Epithelial cell of prostate (primary cell): ENCODE measurements at places on chromosomes 12 and 14.
A peak's percentile ranks its signal among the peaks of the same experiment; 100 is the strongest.

- DNase-seq: peak; percentile 14
Measured at GRCh38 chr14:75150150-75150549, 23.3 kb upstream of the NEK9 start.

GRCh38 chr12:18242380-18243089, 18.8 kb upstream of the PIK3C2G start:
- no peak for DNase-seq

GRCh38 chr12:93113317-93114006, 184.4 kb upstream of the EEA1 start:
- DNase-seq: no peak

GRCh38 chr12:30753233-30753632, 1.5 kb downstream of the CAPRIN2 start:
- DNase-seq: no peak

- no peak for DNase-seq
Measured at GRCh38 chr14:71398450-71398849, 491.2 kb downstream of the PCNX1 start.

GRCh38 chr12:93654421-93654820, 22.8 kb upstream of the CRADD start:
- no peak for DNase-seq

DNA sequence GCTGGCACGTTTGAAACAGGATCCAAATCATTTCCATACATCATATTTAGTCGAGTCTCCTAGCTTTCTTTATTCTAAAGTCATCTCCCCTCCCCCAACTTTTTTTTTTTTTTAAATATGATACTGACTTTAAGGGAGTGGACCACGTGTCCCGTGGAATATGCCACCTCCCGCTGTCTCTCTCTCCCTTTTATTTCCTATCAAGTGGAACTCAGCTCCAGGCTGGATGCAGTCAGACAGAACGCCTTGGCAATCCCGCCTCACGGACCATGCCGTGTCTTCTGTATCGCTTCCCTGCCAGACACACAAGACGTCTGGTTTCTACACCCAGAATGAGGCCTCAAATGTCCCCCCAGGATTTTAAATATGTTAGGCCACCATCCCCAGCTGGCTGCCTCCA, 21.2 kb downstream of the BCL7A start:
- DNase-seq: no peak

DNA sequence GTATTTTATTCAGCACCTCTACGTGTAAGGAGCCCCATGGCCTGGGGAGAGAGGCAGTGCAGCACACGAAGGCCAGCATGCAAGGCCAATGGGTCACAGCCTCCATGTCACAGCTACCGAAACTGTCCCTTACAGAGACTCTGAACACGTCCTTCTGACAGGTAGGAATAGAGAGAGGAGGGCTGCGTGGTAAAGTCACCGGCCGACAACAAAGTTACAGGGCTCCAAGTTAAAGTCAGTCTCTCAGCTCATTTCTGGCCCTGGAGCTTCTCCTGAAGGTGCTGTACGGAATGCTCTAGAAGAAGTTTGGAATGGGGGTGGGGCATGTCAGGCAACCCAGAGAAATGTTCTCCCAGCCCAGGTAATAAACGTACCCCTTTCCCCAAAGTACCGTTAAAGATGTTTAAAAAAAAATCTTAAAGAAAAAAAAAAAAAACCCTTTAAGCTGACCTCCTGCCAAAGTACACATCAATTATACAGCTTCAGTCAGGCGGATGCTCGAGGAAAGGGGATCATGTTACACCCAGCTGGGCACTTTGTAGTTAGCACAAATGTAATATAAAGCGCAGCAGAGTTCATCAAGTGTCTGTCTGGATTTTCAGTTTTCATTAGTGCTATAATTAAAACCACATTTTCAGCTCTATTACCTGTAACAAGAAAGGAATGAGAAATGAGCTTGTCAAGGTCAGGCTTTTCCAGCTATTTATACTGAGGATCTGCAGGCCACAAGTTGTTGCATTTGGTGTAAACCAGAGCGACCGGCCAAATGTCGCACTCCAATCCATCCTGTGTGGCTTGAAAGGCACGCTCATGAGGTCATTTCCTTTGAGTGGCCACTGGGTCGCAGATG, 53.3 kb upstream of the CDKN3 start:
- DNase-seq: no peak

DNA sequence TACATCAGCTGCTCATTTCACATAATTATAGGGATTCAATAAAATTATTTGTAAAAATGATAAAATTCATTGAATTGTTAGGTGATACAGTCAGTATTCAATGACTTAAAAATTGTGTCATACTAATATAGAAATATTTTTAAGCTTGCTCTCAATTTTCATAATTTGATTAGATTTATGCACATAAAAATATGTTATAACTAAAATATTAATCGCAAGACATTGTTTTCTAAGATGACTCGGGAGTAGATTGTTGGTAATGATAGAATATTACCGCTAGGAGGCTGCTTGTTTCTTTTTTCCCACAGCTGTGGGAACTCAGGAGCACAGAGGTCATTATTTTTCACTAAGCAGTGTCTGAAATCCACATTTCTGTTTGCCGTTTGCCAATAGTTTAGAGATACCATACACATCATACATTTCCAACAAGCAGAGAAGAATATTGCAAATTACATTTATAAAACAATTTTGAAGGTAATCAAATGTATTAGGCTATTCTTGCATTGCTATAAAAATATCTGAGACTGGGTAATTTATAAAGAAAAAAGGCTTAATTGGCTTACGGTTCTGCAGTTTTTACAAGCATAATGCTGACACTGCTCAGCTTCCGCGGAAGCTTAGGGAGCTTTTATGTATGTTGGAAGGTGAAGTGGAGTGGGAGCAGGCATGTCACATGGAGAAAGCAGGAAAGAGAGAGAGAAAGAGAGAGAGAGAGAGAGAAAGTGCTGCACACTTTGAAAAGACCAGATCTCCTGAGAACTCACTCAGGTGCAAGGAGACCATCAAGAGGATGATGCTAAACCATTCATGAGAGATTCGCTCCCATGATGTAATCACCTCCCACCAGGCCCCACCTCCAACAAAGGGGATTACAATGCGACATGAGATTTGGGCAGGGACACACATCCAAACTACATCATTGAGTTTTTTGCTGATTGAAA, 9.2 kb downstream of the CD69 start:
- DNase-seq: no peak

- DNase-seq: no peak
Measured at GRCh38 chr12:94240171-94240570, 91.8 kb downstream of the PLXNC1 start.

GRCh38 chr12:53344824-53345485, 8.8 kb upstream of the SP7 start:
- no peak for DNase-seq

- no peak for DNase-seq
Measured at GRCh38 chr14:77714926-77715325, 7.0 kb downstream of the SLIRP start.

GRCh38 chr14:21039585-21040369, 2.4 kb upstream of the RNASE7 start:
- no peak for DNase-seq

DNA sequence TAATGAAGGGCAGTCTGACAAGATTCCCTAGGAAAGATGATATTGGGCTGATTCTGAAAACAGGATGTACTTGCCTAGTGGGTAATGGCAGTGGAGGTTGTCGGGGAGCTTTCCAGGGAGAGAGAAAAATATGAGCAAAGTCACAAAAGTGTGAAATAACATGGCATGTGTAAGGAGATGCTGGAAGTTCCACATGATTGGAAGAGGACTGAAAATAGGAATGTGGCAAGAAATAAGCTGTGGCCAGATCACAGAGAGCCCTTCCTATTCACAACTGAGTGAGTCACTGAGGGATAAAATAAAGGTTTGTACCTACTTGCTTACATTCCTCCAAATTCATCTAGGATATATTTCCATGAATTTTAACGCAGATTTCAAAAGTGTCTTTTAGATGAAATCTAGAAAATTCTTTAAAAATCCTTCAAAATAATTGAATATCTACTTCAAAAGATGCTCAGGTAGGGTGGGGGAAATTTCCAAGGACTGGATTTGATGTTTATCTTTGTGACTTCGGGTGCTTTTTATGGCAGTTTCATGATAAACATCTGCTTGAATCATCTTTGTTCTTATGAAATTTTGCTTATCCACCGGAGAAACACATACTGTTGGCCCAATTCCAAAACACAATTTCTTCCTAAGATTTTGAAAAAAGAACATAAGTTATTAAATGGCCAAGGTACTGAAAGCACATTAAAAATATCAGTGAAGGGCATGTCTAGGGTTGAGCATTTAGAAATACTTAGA, 36.3 kb upstream of the SLC2A13 start:
- DNase-seq: no peak

- DNase-seq: no peak
Measured at GRCh38 chr14:35366521-35366976, 38.0 kb downstream of the NFKBIA start.

GRCh38 chr14:25848601-25849000, 749.2 kb downstream of the NOVA1 start:
- DNase-seq: peak; percentile 5

GRCh38 chr12:48441069-48441468, 31.3 kb upstream of the ANP32D start:
- no peak for DNase-seq

DNA sequence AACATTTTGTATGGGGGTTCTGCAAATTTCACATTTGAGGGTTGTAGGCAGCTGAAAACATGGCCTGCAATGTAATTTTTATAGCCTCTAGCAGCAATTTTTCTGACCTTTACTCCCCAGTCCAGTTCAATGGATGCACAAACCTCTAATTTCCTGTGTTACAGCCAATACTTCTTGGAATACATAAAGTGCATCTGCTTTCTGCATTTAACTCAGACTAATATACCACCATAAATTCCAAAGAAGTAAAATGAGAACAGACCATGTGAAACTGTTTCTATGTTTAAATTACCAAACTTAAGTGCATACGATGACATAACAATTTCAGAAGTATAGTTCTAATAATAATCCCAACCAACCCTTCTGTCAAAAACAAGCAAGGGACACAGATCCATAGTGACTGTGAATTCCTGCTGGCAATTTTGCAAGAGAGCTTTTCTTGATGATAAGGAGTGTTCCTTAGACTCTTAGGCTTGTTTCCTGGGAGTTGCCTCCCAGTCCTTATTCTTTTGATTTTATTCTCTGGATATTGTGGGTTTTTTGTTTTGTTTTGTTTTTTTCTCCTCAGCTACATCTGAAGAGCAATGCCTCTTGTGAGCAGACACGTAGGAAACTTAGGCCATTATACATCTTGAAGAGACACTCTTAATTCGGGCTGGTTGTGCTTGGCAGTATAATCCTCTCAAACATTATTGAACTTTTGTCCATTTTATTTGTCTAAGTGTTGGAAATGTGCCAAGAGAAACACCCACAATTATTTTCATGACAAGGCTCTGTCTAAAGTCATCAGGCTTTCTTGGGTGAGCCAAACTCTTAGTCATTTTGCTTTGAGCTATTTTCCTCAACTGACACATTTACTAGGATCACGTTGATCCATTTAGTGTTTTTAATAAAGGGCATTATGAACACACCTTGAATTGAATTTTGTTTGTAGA, 51.3 kb upstream of the RERGL start:
- DNase-seq: peak; percentile 73

DNA sequence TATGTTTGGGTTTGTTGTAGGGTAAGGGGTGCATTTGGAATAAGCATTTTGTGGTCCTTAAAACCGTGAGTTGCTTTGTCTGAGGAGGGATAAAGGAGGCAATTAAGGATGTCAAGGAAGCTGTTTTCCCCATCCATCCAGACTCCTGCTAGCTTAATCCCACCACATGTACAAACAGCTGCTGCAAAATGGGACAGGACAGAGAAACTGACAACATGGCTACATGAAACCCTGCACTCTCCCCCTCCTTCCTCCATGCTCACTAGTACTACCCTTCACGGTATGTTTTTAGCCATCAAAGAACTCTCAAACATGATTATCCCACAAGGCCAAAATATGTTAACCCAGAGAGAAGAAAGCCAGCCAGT, 20.6 kb downstream of the ST8SIA1 start:
- DNase-seq: no peak

DNA sequence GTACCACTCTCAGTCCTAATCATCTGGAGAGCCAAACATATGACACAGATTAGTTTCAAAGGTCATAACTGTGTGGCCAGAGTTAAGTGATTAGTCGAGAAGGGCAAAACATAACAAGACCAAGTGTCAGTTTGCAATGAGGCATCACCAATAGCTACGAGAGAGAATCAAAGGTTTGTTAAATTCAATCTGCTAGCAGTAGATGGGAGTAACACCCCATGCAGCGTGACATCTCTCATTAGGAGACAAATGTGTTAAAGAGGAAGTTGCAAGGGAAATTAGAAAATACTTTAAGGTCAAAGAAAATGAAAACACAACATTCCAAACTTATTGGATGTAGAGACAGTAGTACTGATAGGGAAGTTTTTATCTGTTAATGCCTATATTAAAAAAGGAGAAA, 135.7 kb upstream of the SYT10 start:
- DNase-seq: no peak

- DNase-seq: no peak
Measured at GRCh38 chr12:113048716-113049127, 7.8 kb upstream of the DTX1 start.

- no peak for DNase-seq
Measured at GRCh38 chr12:109621211-109621694, 47.7 kb downstream of the MVK start.

- no peak for DNase-seq
Measured at GRCh38 chr14:52797653-52798052, 6.2 kb upstream of the GNPNAT1 start.

GRCh38 chr12:85057370-85057963, 21.3 kb downstream of the LRRIQ1 start:
- no peak for DNase-seq

DNA sequence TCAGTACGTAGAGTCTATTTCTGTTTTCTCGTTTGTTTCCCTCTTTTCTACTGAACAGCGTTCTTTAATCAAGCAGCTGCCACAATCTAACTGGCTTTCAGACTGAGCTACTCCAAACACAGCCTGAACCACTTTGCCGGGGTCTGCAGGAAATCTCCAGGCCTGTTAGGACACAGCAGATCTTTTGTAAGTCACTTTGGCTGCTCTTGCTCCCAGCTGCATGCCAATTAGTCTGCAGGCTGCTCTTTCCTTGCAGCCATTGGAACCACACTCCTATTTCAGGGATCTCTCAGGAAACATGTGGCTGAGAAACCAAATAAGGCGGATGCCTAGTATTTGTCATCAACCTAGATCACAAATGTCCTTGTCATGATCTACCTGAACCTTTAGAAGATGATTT, 73.6 kb downstream of the TMTC1 start:
- DNase-seq: no peak

- no peak for DNase-seq
Measured at GRCh38 chr12:58980768-58981167, 60.5 kb upstream of the LRIG3 start.

- no peak for DNase-seq
Measured at GRCh38 chr14:85953265-85953664, 423.3 kb downstream of the FLRT2 start.

DNA sequence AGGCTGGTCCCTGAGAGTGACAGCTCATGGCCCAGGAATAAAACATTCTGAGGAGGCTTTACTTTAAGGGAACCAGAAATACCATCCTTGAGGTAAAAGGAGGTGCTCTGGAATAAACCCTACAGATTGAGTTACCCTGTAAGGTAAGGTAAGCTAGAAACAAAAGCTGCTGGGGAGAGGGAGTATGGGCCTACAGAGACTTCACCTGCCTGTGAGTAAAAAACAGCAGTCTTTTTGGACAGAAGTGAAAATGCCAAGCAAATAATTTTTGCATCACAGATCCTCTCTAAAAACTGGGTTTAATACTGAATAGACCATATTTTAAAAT, 41.2 kb downstream of the CORO1C start:
- no peak for DNase-seq
